ENCODE measurements at places on chromosomes 6 and 20. TPM values are rescaled to one million over a fixed set of nuclear protein-coding genes. Genes with fewer than 3 reads are reported as not detected.

TGM2 gene
- 1.2 TPM for total RNA-seq

FOXF2 gene
- not detected for total RNA-seq

MCM3 gene
- 210 TPM for total RNA-seq

ISM1 gene
- total RNA-seq: 0.33 TPM

SLC16A10 gene
- total RNA-seq: 6.2 TPM

C6orf52 gene
- 8.2 TPM for total RNA-seq

GNRH2 gene
- 2.4 TPM for total RNA-seq

INSM1 gene
- total RNA-seq: 22.6 TPM

BTN1A1 gene
- not detected for total RNA-seq

HBS1L gene
- 82.6 TPM for total RNA-seq

RGS17 gene
- 4.7 TPM for total RNA-seq

PRIM2 gene
- 36.2 TPM for total RNA-seq

DNA sequence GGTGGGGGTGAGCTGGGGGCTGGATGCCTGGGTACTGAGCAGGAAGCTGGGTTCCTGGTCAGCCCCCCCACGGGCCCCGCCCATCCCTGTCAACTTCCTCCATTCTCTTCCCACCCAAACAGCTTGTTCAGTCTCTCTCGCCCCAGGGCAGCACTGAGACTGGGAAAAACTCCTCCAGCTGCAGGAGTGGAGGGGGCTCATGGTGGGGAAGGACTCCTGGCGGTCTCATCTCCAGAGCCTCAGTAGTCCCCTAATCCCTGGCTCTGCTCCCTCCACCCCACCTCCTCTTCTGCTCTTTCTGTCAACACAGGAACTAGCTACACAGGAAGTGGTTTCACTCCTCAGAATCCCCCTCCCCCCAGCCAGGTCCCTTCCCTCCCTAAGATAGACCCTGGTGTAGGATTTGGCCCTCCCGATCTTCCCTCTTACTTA lies at the start of gene GPSM3:
GPSM3 (minus strand) TSS at position 36 of the 432 bp plus-strand sequence. CDS start 130 bp downstream, outside the sequence.
- no peak for DNase-seq

GRCh38 chr6:89927264-89927663 lies 33.0 kb downstream of the GJA10 start:
- no peak for DNase-seq

- DNase-seq: no peak
Observed at GRCh38 chr20:35196313-35196712, 24.4 kb downstream of the PROCR start.

DNA sequence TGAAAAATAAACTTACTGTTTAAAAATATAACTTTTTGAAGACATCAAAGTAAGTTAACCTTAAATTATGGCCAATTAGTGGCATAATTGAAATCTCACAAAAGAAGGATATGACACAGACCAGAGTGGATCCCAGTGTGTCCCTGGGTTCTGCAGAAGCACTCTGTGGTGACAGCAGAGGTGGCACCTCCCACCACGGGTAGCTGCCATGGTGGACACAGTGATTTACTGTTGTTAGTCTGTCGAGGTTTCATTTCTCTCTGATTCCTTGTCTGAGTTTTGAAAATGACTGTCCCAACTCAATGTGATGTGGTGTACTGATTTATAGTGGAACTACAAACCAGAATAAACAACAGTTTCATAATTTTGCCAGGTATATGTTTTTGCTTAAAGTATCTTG lies 76.5 kb downstream of the TULP4 start:
- no peak for DNase-seq

- no peak for DNase-seq
Observed at GRCh38 chr6:150228072-150228733, 85.4 kb downstream of the PPP1R14C start.

DNA sequence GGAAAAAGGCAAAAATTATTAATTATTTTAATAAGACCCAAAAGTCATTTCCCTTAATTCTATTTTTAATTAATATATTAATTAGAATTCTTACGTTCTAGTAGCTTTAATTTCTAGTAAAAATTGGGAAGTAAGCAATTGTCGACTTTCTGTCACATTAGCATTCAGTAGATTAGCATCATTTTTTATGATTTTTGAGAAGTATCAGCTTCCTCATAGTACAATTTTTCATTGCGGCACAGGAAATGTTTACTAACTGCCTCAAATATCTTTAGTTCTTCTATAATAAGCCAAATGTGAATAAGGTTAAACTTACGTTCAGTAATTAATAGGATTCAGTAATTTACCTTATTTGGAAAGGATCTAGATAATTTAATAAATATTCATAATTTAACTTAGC lies 687.4 kb downstream of the EPM2A start:
- no peak for DNase-seq

DNA sequence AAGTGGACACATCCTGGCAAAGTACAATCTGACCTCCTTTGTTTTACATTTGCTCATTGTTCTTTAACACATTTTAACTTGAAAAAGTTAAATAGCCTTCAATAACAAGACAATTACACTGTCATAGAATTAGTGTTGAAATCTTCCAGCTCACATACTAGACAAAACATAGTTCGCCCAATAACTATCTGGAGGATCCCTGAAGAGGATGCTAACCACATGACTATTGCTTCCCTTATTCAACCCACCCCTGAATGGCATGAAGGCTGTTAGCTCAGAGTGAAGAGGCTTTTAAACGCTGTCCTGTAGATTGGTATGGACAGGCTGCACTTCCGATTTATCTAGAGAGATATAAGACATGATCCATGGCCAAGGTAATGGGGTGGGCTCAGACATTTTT lies 15.0 kb upstream of the DSE start:
- no peak for DNase-seq

DNA sequence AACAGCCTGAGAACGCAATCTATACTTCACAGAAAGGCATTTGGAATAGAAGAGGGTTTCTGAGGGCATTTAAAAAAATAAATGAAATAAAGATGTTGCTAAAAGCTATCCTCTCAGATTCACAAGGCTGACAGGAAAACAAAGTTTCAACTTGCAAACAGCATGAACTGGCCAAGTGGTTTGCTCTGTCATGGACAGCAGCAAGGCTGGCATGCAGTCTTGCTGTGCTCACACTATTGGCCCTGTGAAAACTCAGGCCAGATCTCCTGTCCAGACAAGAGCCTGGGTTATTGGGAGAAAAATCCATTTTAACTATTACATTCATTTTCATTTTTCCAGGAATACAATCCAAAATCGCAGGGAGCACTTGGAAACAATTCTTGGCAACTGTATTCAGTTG lies 506.2 kb upstream of the SLC35B3 start:
- DNase-seq: no peak

DNA sequence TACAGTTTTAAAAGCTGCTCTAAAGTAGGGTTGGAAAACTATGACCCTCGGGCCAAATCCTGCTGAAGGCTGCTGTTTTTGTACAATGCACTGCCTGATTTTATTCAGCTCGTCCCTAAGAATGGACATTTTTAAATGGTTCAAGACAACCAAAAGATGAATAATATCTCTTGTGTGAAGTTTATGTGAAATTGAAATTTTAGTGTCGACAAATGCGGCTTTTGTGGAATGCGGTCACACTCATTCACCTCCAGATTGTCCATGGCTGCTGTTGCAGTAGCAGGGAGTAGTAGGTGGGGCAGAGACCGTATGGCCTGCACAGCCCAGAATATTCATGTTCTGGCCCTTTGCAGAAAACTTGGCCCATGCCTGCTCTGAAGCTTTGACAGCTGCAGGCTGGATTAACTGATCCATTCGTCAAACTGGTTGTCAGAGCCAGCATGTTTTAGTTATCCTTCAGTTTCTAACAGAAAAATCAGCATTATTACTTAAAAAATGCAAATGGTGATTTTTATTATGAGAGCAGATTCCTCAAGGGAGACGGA lies 91.6 kb downstream of the PSMG4 start:
- no peak for DNase-seq

GRCh38 chr6:123904228-123904627 lies 100.6 kb downstream of the NKAIN2 start:
- no peak for DNase-seq

- no peak for DNase-seq
Observed at GRCh38 chr6:131954059-131954774, 3.0 kb upstream of the CCN2 start.

DNA sequence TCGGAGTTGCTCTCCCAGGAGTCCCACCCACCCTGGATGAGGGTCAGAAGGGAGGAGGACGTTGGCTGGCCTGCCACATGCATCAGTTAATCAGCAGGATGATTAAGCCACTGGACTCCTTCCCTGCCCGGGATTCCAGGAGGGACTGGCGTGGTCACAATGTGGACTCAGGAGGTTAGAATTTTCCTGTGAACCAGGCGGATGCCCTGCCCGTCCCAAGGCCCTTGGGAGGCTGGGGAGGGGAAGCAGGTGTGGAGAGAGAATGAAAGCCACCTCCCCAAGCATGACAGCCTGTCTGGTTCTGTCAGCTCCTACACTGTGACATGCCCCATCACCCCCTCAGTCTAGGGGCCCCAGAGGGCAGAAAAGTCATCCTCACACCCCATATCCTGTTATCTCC lies 11.6 kb upstream of the ITPR3 start:
- no peak for DNase-seq

DNA sequence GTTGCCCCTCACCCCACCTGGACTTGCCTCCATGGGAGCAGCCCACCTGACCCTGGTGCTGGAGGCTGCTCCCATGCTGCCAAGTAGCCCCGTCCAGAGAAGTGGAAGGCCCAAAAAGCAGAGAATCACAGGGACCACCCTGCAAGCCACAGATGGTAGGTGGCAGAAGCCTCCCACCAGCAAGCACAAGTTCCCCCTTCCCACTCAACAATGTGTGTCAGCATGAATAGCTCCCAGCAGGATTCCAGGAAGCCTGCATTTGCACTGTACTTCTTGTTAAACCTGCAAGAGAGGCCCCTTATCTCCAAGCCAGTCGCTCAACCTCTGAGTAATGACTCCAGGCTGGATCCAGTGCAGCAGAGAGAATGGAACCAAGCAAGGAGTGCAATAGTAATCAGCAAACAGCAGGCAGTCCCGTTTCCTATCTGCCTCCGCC lies 180.8 kb upstream of the CST7 start:
- DNase-seq: no peak

GRCh38 chr6:14455427-14455826 lies 337.9 kb downstream of the CD83 start:
- no peak for DNase-seq

- no peak for DNase-seq
Observed at GRCh38 chr6:163984124-163984936, 569.8 kb downstream of the QKI start.

DNA sequence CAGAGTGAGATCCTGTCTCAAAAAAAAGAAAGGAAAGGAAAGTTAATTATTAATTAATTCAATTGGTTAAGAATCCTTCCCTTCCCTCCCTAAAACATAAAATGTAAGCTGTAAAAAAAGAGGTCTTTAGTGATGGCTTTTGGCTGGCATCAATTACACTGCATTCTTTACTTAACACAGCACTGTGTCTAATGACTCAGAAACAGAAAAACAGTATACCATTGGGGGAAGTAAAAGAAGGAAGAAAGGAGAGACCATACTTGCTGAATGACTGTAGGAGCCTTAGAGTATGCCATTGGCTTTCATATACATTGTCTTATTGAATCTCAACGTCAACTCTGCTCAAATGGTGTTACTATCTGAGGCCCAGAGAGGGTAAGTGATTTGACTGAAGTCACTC lies 18.3 kb upstream of the CITED2 start:
- DNase-seq: no peak

GRCh38 chr20:9705722-9706476 lies 133.0 kb downstream of the PAK5 start:
- DNase-seq: no peak

DNA sequence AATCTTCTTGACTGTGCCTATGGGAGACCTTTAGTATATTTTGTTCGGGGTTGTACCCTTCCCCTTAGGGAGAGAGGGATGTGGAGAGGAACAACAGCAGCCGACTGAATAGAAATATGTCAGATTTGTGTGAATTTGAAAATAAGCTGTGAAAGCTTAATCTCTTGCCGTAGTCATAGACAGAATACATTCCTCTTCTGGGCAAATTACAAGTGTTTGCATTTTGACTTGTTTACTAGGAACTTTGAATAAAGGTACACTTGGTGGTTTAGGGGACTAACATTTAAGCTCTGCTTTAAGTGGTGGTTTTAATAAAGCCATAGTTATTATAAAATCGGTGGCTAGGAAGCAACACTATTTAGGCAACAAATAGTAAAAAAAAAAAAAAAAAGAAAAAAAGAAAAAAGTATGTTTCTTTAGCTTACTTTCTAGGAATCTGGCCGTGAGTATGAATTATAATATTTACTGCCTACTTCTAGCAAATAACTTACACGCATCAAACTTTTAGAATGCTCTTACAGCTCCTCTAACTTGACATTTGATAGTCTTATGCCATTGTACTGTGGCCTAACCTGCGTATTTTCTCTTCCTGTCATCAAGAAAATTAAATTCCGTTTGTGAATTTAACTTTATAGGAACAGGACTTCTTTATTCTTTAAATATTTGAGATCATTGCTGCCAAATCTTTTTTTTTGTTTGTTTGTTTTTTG lies 65.1 kb downstream of the ZBTB2 start:
- no peak for DNase-seq

- no peak for DNase-seq
Observed at GRCh38 chr6:167855825-167856425, 29.2 kb downstream of the AFDN start.

GRCh38 chr6:38320358-38320757 lies 319.4 kb downstream of the BTBD9 start:
- no peak for DNase-seq

GRCh38 chr6:56143796-56144195 lies 103.6 kb downstream of the COL21A1 start:
- DNase-seq: no peak

DNA sequence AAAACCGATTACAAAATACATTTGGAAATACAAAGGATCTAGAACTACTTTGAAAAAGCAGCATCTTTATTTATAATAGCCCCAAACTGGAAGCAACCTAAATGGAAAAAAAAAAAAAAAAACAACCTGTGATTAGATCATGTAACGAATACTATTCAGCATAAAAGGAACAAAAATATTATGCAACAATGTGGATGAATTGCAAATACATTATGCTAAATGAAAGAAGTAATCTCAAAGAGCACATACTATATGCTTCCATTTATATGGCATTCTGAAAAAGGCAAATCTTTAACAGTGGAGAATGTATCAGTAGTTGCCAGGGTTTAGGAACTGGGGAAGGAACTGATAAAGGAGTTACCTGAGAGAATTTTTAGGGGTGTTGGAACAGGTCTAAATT lies 28.9 kb downstream of the IRAK1BP1 start:
- no peak for DNase-seq

DNA sequence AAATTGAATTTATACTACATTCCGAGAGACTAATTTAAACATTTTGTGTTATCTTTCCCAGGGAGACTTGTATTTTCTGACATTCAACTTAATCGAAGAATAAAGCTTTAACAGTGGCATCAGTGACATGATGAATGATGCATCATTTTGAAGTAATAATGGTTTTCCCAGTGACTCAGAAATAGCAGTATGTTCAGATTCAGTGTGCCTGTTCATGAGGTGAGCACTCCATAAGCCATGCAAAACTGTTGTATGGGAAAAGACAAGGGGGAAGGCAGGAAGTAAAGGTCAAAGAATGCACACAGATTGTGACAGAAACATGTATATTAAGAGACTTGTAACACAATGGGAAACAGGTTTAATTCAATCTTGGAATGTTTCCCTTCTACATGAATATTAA lies 1348.2 kb upstream of the GJE1 start:
- DNase-seq: no peak

Data from neural crest cell (in vitro differentiated cells).